ENCODE measurements at places on chromosomes 4 and X.
A peak's percentile ranks its signal among the peaks of the same experiment; 100 is the strongest.

DNA sequence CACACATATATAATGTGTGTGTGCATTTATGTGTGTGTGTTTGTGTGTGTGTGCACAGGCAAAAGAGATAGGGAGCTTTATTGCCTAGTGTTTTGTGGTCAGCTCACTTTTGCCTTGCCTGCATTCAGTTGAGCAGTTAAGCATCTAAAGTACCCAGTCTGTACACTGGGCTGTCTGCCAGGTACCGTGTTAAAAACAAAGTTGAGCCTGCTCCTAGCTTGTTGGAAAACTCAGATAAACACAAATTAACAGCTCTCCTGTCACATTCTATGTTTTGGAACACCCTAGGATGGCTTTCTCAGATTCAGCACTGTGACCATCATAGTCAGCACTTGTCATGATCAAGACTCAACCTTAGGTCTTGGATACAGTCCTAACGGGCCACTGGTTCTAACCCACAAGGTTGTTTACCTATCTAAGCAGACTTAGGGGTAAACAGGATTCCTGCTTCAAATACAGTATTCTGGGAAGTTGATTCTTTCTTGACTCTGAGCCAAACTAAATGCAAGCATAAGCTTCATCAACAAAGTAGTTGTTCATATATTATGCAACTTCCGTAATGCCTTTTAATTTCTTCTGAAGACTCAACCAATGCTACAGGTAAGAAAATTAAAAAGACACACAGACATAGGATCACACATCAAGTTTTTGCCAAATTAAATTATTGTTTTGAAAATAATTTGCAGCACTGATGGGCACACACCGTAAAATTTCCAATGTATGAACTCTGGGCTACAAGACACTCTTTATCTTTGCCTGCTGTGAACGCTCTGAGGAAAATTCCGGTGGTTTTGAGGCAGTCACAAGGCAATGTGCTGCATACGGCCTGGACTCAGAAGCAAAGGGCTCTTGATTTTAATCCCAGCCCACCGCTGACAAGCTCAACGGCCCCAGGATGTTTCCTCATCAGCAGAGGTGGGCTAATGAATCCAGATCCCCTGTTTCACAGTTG, 11.3 kb upstream of the CD99 start:
- DNase-seq, result peak; percentile 62

- peak; percentile 34 for DNase-seq
Observed at GRCh38 chrX:32137525-32137924, 1065.7 kb upstream of the FTHL17 start.

DNA sequence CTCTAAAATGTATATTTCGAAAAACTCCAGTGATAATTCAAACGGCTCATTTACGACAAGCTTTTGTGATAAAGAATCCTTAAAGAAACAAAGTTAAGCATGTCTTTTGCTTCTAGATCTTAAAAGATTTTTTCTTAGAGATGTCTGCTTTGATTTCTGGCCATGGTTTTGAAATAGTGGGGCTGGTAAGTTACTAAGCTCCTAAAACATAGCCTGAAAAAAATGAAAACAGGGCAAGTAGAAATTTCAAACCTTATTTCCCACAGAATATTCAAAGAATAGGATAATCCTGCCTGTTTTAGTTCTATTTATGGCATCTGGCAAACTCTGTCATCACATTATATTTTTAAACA, 318.3 kb downstream of the ARHGAP24 start:
- DNase-seq, result no peak

- no peak for DNase-seq
Observed at GRCh38 chr4:722169-722725, 16.6 kb downstream of the PCGF3 start.

GRCh38 chrX:13284570-13284969, 35.3 kb downstream of the ATXN3L start:
- no peak for DNase-seq

GRCh38 chrX:104565791-104566680, at the start of gene IL1RAPL2:
Gene IL1RAPL2, plus strand, starts transcription at chrX:104566199.
- peak; percentile 57 for DNase-seq

GRCh38 chrX:154116426-154117211, 19.1 kb upstream of the MECP2 start:
- no peak for DNase-seq

GRCh38 chr4:147285751-147286150, 195.1 kb upstream of the EDNRA start:
- DNase-seq, result peak; percentile 8

- DNase-seq, result no peak
Observed at GRCh38 chr4:56301997-56302496, 85.2 kb downstream of the AASDH start.

- peak; percentile 17 for DNase-seq
Observed at GRCh38 chr4:14529653-14530052, 472.6 kb upstream of the CPEB2 start.

GRCh38 chrX:113726898-113727297, 857.0 kb upstream of the HTR2C start:
- no peak for DNase-seq

DNA sequence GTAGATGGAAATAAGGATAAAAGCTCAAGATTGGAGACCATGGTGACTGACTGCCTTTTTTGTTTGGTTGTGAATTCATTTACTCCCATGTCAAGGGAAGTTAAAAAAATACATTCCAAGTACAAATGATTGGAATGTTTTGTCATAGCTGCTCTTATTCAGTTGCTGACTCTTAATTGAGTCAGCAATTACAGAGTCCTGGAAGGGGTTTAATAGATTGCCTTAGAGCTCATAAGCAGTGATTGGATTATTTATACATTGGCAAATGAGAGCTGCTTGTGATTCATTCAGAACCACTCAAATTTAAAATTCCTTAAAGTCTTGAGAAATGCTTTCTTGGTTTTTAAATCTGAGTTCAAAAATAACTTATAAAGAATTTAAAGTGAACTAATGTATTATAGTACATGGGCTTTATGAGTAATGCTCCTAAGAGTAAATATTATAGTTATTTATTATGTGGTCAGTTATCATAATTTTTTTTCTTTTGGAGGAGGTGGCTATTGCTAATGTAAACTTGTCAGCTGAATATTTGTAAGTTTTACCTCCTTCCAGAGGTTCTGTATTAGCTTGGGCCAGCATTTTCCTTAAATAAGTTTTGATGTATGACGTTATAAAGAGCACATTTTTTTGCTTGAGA, 13.6 kb downstream of the JADE1 start:
- peak; percentile 67 for DNase-seq

GRCh38 chr4:99832321-99832720, 15.7 kb downstream of the DAPP1 start:
- DNase-seq, result no peak

DNA sequence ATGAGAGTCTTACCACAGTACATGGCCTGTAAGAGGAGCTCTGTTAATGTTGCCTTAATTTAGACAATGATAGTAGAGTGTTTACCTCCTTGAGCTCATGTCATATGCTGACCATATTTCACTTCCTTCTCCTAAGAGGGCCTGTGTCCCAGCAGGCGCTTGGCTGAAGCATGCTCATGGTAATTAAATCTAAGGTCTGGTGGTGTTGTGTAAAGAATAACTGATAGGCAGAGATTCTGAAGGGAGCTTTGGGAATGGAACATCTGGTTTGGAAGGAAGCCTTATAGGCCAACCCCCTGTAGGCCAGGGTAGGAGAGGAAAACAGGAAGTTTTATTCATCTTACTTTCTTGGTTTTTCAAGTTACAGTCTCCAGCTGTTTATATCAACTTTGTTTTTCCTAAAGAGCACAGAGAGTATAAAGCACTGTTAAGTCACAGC, 300.2 kb downstream of the USP46 start:
- DNase-seq, result no peak

- peak; percentile 62 for DNase-seq
Observed at GRCh38 chrX:129726307-129727111, 12.3 kb upstream of the XPNPEP2 start.

- DNase-seq, result peak; percentile 38
Observed at GRCh38 chrX:40908857-40909475, 173.6 kb upstream of the MED14 start.
